Effector memory CD8-positive, alpha-beta T cell (primary cell): ENCODE measurements at places on chromosomes 13 and 19.

DNA sequence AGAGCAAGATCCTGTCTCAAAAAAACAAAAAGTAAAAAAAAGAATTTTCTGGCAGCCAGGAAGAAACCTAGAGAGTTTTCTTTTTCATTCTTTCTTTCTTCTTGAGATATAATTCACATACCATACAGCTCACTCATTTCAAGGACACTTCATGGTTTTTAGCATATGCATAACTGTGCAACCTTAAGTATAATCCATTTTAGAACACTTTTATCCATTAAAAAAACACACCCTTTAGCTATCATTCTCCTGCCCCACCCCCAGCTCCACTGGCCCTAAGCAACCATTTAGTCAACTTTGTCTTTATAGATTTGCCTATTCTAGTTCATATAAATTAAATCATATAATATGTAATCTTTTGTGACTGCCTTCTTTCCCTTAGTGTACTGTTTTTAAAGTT is 8.1 kb upstream of the IPO5 start:
- H3K4me3 ChIP-seq, result no peak overlapping the region
- DNase-seq, result no peak
- no peaks in the 10 kb centered on the region for H3K36me3 ChIP-seq
- no peaks in the 10 kb centered on the region for H3K4me1 ChIP-seq
- H3K27me3 ChIP-seq, result peaks cover 17% of the 10 kb centered on the region
- H3K27ac ChIP-seq, result no peak overlapping the region

GRCh38 chr13:95579303-95579702 is 26.8 kb downstream of the CLDN10 start:
- H3K27ac ChIP-seq, result no peak overlapping the region
- H3K36me3 ChIP-seq, result no peaks in the 10 kb centered on the region
- H3K4me1 ChIP-seq, result no peaks in the 10 kb centered on the region
- no peak for DNase-seq
- H3K27me3 ChIP-seq, result peaks cover 18% of the 10 kb centered on the region

- no peak for DNase-seq
- peaks cover 65% of the 10 kb centered on the region for H3K36me3 ChIP-seq
- no peak overlapping the region for H3K4me3 ChIP-seq
- H3K27ac ChIP-seq, result peak overlapping the region; percentile 98
Observed at GRCh38 chr19:1860042-1860775, 3.2 kb downstream of the KLF16 start.

- H3K4me3 ChIP-seq, result peak overlapping the region; percentile 94
- peaks cover 4% of the 10 kb centered on the region for H3K36me3 ChIP-seq
- peaks cover 8% of the 10 kb centered on the region for H3K27me3 ChIP-seq
- peak; percentile 74 for DNase-seq
- no peak overlapping the region for H3K27ac ChIP-seq
Observed at GRCh38 chr19:49017666-49018351, 918 bp upstream of the LHB start.

GRCh38 chr13:48662226-48662625 is 8.5 kb downstream of the CYSLTR2 start:
- H3K27ac ChIP-seq, result no peak overlapping the region
- H3K36me3 ChIP-seq, result no peaks in the 10 kb centered on the region
- H3K4me3 ChIP-seq, result no peak overlapping the region
- no peak for DNase-seq
- H3K27me3 ChIP-seq, result no peaks in the 10 kb centered on the region

GRCh38 chr13:106660746-106661625 is 93.0 kb upstream of the ARGLU1 start:
- no peak for DNase-seq
- H3K27ac ChIP-seq, result no peak overlapping the region
- H3K36me3 ChIP-seq, result no peaks in the 10 kb centered on the region
- no peak overlapping the region for H3K4me3 ChIP-seq
- H3K27me3 ChIP-seq, result peaks cover 17% of the 10 kb centered on the region
- H3K4me1 ChIP-seq, result no peaks in the 10 kb centered on the region

DNA sequence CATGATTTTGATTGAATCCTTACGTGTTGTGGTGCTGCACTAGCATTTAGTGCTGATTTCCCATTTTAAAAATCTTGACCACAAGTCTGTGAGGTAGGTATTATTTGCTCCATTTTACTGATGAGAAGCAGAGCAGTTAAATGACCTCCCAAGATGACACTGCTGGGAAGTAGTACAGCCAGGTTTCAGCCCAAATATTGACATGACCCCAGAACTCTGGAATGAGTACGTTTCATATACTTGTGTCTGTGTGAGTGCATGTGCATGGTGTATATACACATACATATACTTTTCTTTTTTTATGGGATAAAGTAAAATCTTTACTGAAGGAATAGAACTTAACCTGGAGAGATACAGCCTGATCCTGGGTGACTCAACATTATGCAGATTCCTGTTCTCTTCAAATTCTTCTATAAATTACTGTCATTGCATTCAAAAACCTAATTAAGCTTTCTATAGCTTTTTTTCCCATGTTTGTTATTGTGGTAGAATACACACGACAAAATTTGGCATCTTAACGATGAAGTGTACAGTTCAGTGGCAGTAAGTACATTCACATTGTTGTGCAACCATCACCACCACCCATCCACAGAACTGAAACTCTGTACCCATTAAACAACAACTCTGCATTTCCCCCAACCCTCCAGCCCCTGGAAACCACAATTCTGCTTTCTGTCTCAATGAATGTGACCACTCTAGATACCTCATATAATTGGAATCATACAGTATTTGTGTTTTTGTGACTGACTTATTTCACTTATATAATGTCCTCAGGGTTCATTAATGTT is 311.9 kb downstream of the MTUS2 start:
- no peak for DNase-seq
- peaks cover 1% of the 10 kb centered on the region for H3K4me1 ChIP-seq
- no peaks in the 10 kb centered on the region for H3K36me3 ChIP-seq
- no peak overlapping the region for H3K27ac ChIP-seq
- no peak overlapping the region for H3K4me3 ChIP-seq
- no peaks in the 10 kb centered on the region for H3K27me3 ChIP-seq

DNA sequence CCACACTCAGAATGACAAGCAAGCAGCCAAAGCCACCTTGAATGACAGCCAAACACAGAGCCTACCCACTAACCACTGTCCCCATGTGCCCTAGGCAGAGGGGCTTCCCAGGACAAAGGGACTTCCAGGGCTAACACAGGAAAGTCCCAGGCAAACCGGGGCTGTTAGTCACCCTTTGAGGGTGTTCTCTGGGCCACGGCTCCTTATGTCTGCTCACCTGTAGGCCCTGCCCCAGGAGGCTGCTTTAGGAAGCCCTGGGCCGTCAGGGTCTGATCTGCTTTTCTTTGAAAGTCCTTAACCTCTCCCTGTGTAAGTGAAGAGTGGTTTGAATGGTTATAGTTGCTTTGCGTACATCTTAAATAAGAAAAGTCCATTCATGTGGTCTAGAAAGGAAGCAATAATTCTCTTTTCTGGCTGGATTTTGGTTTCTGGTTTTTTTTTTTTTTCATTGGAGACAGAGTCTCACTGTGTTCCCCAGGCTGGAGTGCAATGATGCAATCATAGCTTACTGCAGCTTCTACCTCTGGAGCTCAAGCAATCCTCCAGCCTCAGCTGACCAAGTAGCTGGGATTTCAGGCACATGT is 161.4 kb downstream of the EFNB2 start:
- no peak overlapping the region for H3K4me3 ChIP-seq
- DNase-seq, result no peak
- no peaks in the 10 kb centered on the region for H3K4me1 ChIP-seq
- H3K27me3 ChIP-seq, result peaks cover 9% of the 10 kb centered on the region
- H3K36me3 ChIP-seq, result no peaks in the 10 kb centered on the region
- H3K27ac ChIP-seq, result no peak overlapping the region

- H3K27me3 ChIP-seq, result peaks cover 55% of the 10 kb centered on the region
- peak; percentile 5 for DNase-seq
- H3K4me1 ChIP-seq, result no peaks in the 10 kb centered on the region
- H3K4me3 ChIP-seq, result no peak overlapping the region
- H3K36me3 ChIP-seq, result no peaks in the 10 kb centered on the region
Observed at GRCh38 chr13:29707876-29708543, 112.5 kb upstream of the SLC7A1 start.

DNA sequence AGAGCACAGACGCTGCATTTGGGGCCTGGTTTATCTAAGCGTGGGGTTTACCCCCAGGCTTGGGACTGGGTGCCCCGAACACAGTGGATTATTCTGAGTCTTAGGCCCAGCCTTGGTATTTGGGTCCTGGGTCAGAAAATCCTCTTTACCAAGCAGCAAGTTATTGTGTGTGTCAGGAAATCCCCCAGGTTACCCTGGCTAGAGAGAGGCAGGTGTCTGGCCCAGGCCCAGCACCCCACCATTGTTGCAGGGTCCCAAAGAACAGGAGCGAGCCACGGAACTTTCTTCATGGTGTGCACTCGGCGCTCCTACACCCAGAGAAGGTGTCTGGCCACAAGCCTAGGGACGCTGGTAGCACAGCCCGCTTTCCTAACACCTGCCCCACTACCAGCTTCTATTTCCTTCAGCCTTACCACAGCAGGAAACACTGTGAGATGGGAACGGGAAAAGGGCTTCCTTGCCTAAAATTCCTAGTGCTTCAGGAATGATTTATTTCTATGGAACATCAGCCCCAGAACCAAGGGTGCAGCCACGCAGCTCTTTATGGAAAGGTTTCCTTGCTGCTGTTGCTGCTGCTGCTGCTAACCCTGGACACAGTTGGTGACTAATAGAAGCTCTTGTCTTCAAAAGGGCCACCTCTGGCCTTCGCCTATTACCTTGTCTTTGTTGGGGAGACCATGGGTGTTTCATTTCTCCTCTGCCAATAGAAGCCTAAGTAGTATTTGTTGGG is 7.4 kb upstream of the CDX2 start:
- H3K27ac ChIP-seq, result no peak overlapping the region
- H3K4me1 ChIP-seq, result peaks cover 4% of the 10 kb centered on the region
- peaks cover 100% of the 10 kb centered on the region for H3K27me3 ChIP-seq
- H3K4me3 ChIP-seq, result no peak overlapping the region

- no peak for DNase-seq
- no peak overlapping the region for H3K27ac ChIP-seq
- no peaks in the 10 kb centered on the region for H3K27me3 ChIP-seq
- H3K4me3 ChIP-seq, result peak overlapping the region; percentile 88
- peaks cover 16% of the 10 kb centered on the region for H3K4me1 ChIP-seq
Observed at GRCh38 chr19:17555929-17556813, 722 bp downstream of the COLGALT1 start.

DNA sequence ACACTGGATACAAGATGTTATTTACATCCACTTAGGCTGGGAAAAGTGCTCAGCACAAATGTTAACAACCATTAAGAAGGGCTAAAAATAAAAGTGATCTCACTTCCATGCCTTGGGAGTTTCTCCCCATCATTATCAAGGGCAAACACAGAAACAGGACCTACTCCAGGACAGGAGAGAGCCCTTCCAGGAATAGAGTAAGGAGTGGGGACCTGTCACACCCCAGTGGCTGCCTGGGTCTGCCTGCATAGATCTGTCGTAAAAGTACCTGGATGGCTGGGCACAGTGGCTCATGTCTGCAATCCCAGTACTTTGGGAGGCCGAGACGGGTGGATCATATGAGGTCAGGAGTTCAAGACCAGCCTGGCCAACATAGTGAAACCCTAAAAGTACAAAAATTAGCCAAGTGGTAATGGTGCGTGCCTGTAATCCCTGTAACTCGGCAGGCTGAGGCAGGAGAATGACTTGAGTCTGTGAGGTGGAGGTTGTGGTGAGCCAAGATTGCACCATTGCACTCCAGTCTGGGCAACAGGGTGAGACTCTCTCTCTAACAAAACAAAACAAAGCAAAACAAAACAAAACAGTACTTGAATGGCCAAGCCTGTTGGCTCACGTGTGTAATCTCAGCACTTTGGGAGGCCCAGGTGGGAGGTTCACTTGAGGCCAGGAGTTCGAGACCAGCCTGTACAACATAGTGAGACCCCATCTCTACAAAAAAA is 5.6 kb downstream of the ATP8A2 start:
- DNase-seq, result no peak
- H3K4me3 ChIP-seq, result no peak overlapping the region
- peaks cover 3% of the 10 kb centered on the region for H3K4me1 ChIP-seq
- H3K27ac ChIP-seq, result no peak overlapping the region
- no peaks in the 10 kb centered on the region for H3K36me3 ChIP-seq

GRCh38 chr19:33752018-33752800 is 44.5 kb upstream of the KCTD15 start:
- H3K27ac ChIP-seq, result no peak overlapping the region
- peaks cover 30% of the 10 kb centered on the region for H3K27me3 ChIP-seq
- no peaks in the 10 kb centered on the region for H3K36me3 ChIP-seq

DNA sequence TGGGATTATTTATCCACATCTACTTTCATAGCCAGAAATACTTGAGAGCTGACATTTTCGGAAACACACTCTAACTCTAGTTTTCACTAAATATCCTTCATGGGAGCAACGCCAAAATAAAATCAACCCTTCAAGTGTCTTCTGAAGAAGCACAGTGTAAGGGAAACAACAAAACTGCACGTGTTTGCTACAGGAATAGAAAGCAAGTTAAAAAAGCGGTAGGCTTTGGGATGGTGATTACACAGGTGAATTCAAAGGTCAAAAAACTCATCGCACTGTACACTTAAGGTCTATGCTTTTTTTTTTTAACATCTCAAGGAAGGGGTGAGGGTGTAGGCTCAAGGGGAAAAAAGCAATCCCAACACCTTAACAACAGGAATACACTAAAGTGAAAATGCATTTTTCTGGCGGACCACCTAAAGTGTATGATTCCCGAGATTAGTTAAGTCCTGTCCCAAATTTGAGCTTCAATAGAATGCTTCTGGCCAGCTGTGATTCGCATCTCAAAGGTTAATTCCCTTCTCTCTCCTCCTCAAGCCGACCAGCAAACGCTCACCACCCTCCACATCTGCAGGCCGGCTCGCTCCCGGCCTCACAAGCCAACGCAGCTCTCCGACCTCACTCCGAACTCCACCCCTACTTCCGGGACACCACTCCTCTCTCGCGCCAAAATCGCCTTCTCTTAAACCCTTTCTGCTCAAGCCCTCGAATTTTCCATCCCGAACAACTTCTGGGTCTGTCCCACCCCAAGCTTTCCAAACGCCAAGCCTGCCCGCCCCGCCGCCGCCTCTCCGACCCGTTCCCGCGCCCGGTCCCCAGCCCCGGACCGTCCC is 1.1 kb downstream of the ARGLU1 start:
- H3K4me1 ChIP-seq, result peaks cover 59% of the 10 kb centered on the region
- peak overlapping the region; percentile 99 for H3K27ac ChIP-seq
- H3K27me3 ChIP-seq, result no peaks in the 10 kb centered on the region
- peak; percentile 2 for DNase-seq
- H3K4me3 ChIP-seq, result peak overlapping the region; percentile 98

- no peaks in the 10 kb centered on the region for H3K4me1 ChIP-seq
- peaks cover 18% of the 10 kb centered on the region for H3K27me3 ChIP-seq
- no peak overlapping the region for H3K4me3 ChIP-seq
- DNase-seq, result no peak
- no peaks in the 10 kb centered on the region for H3K36me3 ChIP-seq
Observed at GRCh38 chr13:43286751-43287150, 263.4 kb downstream of the DNAJC15 start.

DNA sequence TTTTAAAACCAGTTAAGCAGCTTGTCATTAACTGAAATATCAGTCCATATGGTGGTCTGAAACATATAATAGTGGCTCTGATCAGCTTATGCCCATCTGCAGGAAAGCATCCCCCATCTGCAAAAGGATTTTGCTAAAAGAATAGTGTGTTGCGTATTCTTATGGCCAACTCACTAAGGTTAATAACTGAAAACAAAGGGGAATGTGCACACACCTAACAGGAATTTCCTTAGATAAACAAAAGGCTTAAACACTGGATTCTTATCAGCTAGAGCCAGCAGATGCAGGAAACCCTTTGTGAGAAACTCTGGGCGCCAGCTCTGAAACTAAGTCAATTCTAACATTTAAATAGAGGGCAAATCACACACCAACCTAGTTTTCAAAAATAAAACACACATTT is 22.1 kb downstream of the VPS36 start:
- no peak overlapping the region for H3K27ac ChIP-seq
- H3K36me3 ChIP-seq, result peaks cover 85% of the 10 kb centered on the region
- no peaks in the 10 kb centered on the region for H3K27me3 ChIP-seq
- H3K4me3 ChIP-seq, result no peak overlapping the region
- DNase-seq, result no peak
